ENCODE measurements at places on chromosomes 3 and 15.

DNA sequence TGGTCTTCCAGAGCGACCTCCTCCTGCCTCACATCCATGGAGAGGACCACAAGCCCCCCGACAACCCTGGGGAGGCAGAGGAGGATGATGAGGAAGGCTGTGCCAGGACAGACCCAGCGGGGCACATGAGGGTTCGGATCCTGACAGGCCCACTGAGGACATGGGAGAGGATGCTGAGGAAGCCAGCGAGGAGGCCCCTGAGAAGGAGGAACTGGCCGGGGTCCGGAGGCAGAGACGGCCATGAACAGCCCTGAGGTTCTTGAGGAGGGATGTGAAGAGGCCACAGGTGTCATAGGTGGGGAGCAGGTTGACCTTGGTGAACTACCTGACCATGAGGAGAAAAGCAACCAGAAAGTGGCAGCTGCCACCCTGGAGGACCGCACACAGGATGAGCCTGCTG lies 54.9 kb upstream of the WNT7A start:
- DNase-seq, result no peak

DNA sequence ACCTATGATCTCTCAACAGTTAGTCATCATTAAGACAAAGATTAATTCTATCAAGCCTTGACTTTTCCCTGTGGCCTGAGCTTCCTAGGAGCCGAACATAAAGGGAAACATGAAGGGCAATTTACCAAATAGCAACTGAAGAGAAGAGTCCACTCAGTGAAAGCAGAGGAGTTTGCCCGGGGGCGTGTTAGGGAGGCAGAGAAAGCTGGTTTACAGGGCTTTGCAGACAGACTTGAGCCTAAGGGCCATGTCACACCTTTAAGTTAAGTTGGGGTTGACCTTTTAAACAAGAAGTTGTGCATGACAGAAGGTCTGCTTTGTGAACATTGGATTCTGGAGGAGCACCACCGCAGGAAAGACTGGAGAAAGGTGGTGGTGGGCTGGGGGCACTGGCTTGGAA lies 701.8 kb upstream of the CFAP20DC start:
- no peak for DNase-seq

GRCh38 chr3:133092681-133093080 lies 54.5 kb downstream of the TMEM108 start:
- no peak for DNase-seq

GRCh38 chr3:66823009-66823397 lies 175.1 kb upstream of the KBTBD8 start:
- DNase-seq, result no peak

- no peak for DNase-seq
Observed at GRCh38 chr3:54871867-54872266, 56.0 kb downstream of the LRTM1 start.

GRCh38 chr15:82540055-82540983 lies at the start of gene RPS17:
TSS of gene RPS17 (minus strand) at chr15:82540457. CDS start at chr15:82540428, 29 bp downstream.
- peak; percentile 99 for DNase-seq

GRCh38 chr3:125054449-125055329 lies 1.1 kb downstream of the HEG1 start:
- peak; percentile 82 for DNase-seq

GRCh38 chr3:168611826-168612225 lies 516.1 kb upstream of the GOLIM4 start:
- DNase-seq, result no peak

DNA sequence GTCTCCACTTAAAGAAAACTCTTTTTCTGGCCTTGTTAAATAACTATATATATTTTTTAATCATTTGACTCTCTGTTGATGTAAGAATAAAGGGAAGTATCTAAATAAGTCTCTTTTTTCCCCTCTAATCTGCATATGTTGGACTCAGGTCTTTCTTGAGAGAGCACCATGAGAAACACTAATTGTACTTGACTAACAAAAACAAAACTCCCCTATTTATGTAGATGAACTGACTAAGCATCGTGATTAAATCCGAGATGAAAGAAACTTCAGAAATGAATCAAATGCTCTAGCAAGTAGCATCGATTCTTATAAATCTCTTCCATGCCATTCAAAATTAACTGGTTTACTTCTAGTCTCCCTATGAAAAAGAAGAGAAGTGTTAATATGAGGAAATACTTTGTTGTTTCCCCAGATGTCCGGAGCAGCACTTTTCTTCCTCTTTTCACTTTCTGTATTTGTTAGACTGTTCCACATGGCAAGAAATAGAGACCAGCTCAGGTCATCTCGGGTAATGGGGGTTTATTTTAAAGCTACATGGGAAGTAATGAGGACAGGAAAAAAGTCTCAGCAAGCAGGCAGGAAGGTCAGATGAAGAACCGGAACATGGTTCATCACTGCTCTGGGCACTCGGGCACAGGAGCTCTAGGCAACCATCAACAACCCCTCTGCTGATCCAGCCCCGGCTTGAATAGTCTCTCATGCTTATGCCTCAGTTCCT lies 288.3 kb downstream of the CNTN6 start:
- peak; percentile 35 for DNase-seq

- DNase-seq, result no peak
Observed at GRCh38 chr15:74221399-74222239, 14.5 kb upstream of the CCDC33 start.

GRCh38 chr15:89303986-89304385 lies 30.6 kb downstream of the POLG start:
- no peak for DNase-seq

DNA sequence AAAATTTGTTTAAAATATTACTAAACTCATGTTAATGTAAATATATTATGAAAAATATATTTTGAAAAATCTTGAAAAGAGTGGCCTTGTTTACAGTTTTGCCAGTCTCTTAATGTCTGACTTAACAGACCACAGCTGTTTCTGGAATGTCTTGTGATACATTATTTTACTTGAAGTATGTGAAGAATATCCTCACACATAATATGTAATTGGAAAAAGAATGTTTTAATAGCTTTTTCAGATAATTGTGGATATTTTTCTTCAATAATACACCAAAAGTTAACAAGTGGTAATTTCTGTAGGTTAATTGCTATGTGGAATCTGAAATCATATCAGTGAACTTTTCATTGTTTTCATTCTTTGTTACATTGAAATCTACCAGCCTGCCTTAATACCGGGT lies 101.3 kb downstream of the UBE2E2 start:
- no peak for DNase-seq

- no peak for DNase-seq
Observed at GRCh38 chr3:67647390-67647878, 7.0 kb downstream of the SUCLG2 start.

DNA sequence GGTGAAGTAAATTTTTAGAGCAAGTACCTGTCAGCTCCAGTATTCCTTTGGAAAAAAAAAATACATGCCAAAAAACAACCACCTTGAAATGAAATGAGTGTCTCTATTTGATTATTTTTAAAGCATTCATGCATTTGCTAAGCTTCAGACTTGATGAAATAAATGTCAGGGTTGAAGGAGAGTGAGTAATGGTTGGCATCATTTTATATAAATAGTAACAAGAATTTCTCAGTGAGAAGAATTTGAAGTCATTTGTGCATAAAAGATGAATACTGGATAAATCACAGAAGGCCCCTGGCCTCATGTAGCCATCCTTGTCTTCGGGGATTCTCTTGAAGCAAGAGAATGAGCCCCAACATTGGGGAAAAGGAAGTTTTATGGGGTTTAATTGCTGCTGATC lies 318.4 kb downstream of the LPP start:
- no peak for DNase-seq

DNA sequence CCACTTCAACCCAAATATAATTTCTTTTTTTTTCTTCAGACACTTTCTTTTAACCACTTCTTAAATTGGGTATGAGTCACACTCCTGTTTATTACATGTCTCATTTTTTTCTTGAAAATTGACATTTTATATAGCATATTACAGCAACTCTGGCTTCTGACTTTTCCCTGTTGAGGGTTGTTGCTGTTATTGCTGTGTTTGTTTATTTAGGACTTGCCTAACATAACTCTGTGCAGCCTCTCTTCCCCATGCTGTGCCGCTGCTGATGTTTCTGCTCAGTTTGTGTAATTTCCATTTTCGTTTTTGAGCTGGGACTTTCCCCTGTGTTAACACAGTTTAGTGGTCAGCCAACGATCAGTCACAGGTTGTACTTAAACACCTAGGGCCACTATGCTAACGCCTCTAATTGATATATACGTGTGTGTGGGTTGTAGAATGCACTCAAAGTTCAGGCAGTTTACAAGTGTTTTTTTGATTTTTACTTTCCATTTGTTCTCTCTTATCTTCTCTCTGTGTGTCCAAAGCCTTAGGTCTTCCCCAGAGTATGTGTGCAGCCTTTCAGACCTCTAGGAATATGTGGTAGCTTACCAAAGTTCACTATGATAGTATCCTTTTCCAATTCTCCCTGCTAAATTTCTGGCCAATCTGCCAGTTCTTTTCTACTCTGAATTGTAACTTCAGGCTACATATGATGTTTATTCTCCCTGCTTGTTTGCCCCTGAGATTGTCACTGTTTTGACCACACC lies 337.2 kb downstream of the ZBTB20 start:
- peak; percentile 59 for DNase-seq

- DNase-seq, result peak; percentile 28
Observed at GRCh38 chr3:50642382-50642781, 25.4 kb downstream of the MAPKAPK3 start.

Measured in GM13977 (cell line).